Pulmonary artery endothelial cell (primary cell): ENCODE measurements at places on chromosomes 1 and 21.

GRCh38 chr1:163094589-163094988 is 25.4 kb downstream of the RGS4 start:
- no peak for DNase-seq

DNA sequence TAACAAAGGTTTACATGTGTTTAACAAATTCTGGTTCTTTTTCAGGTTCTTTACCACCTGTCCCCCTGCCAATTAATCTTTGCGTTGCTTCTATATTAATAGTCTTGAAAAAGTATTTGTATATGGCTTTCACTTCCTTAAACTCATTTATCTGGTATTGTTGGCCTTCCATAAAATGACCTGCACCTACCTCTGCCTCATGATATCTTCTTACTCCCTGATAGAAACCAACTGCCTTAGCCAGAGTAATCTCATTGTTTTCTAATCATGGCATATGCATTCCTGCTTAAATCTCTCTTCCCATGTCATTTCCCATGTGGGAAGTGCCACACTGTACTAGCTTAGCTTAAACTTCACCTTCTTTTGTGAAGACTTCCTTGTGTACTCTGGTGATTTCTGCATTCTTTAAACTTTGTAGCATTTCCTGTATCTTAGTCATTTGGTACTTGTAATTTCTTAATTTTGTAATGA is 8.7 kb downstream of the SMG7 start:
- DNase-seq = no peak

- no peak for DNase-seq
Observed at GRCh38 chr1:66327588-66327987, 206.4 kb upstream of the SGIP1 start.

DNA sequence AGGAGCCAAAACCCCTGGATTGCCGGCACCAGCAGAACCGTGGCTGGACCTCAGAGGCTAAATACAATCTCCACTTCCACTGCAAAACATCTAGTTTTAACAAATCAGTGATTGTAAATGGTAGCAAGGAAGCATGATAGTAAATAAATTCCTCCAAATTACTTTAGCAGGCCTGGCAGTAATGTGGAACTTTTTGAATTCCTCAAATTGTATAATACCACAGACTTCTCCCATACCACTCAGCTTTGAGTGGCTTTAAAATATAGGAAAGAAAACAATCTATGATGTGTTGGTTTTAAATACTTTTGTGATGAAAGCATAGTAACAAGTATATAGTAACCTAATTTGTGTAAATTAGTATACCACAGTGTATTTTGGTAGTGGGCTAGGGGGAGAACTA is 34.1 kb downstream of the NIBAN1 start:
- DNase-seq = no peak

DNA sequence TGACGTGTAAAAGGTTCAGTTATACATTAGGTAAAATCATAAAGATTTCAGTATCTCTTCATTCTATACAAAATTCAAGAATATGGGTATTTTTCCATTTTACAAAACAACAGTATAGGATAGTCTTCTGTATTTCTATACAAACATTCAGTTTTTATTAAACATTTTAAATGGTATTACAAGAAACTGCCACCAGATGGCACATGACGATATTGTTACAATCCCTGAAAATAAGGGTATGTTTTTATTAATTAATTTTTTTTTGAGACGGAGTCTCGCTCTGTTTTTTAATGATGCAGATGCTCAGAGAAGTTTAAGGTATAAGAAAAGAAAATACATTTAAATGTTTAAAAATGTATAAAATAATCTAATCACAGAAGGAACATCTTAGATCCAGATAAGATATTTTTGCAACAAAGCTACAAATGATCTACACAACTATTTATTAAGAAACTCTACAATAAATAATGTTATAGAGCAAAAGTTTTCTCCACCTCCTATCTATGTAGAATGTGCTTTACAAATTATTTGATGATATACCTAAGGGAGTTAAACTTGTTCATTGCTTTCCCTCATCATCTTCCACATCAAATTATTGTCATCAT is 23.5 kb upstream of the RSBN1 start:
- no peak for DNase-seq

- no peak for DNase-seq
Observed at GRCh38 chr1:4820543-4820942, 166.1 kb downstream of the AJAP1 start.

GRCh38 chr21:37348664-37349063 is 17.9 kb upstream of the DYRK1A start:
- no peak for DNase-seq

- DNase-seq = peak; percentile 30
Observed at GRCh38 chr1:228842094-228842775, 107.0 kb downstream of the RHOU start.

- DNase-seq = no peak
Observed at GRCh38 chr1:198121056-198121826, 35.6 kb upstream of the NEK7 start.

DNA sequence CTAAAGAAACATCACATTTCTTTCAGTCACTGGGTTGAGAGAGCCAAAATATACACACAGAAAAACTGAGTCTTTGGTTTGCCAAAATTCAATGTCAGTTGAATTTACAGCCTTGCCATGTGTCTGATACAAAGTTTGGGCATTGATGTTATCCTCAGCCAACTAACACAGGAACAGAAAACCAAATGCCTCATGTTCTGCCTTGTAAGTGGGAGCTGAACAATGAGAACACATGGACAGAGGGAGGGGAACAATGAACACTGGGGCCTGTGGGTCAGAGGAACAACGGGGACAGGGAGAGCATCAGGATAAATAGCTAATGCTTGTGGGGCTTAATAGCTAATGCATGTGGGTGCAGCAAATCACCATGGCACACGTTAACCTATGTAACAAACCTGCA is 39.6 kb upstream of the C21orf91 start:
- DNase-seq = no peak

GRCh38 chr1:17558954-17559614 is 19.6 kb downstream of the ARHGEF10L start:
- DNase-seq = no peak

DNA sequence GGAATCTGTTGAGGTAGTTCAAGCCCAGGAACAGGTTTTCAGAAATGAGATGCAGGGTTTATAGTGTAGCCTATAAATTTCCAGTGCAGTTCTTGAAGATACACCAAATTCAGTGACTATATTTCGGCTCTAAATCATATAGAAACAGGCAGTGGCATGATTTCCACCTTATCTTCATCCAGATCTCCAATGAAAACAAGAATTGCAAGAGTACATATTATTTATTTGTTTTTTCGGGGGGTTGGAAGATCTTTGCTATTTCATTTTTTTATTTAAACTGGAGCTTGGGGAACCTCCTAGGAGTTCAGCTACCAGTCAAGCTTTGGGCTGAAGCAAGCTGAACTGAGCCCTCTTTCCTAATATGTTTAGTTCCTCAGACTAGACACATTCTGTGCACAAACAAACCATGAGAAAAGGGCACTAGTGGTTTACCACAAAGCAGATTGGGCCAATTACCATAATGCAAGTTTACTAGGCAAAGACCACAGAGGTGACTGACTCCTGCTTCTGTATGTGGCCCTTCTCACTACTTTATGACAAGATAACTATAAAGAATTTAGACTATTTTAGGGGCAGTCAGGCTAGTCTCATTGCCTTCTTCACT is 68.5 kb downstream of the RGS2 start:
- no peak for DNase-seq

GRCh38 chr1:241646201-241646600 is 5.9 kb upstream of the WDR64 start:
- no peak for DNase-seq

DNA sequence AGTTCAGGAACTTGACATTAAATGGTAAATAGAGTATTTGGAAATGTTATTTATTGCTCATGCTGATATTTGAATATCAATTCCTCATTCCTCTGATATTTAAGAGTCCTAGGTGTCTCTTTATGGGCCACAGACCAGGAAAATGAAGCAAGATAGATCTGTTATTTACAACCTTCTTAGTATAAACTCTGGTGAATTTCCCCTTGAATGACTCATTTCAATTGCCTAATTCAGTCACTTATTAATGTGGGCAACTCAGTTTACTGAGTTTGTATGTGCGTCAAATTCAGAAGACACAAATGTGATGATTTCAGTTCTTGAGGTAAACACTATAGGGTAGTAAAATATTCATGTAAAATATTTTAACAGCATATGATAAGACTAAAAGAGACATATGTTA is 1404.4 kb upstream of the PRMT6 start:
- DNase-seq = no peak

DNA sequence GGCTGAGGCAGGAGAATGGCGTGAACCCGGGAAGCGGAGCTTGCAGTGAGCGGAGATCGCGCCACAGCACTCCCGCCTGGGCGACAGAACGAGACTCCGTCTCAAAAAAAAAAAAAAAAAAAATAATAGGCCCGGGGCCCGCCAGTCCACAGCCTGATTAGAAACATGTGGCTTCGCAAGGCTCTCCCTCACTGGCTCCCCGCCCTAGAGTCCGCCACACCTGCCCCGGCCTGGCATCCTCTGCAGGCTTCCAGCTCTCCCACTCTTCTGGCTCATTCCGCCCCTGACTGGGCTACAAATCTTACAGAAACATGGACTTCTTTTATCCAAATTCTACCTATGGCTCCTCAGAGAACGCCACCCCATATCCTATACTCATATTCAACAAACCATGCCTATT is 32.4 kb downstream of the PGBD5 start:
- DNase-seq = no peak

DNA sequence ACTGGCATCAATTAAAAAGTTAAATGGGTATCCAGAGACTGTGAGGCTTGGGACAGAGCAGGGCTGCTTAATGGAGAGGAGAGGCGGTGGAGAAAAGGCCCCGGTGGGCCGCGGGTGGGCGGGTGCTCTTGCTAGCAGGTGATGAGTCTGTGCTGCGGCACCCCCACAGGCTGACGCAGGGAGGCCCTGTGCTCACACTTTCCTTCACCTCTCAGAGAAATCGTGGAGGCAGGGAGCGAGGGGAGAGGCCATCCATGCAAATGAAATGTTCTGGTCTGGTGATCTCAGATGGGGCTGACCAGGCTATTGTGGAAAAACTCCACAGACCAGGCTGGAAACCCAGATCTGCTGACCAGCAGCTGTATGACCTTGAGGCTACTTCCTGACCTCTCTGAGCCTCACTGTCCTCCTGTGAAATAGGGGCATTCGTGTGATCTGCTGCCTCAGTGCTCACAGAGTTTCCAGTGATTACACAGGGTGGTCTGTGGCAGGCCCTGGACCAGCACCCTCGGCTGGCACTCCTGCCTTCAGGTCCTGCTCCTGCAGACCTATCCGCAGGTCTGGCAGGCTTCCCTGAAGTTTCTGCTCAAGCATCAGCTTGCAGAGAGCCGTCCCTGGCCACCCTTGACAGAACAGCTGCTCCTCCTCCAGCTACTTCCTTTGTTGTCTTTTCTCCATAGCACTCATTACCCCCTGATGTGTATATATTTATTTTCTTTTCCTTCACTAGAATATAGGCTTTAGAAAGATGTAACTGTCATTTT is 89.2 kb downstream of the BEND5 start:
- no peak for DNase-seq

DNA sequence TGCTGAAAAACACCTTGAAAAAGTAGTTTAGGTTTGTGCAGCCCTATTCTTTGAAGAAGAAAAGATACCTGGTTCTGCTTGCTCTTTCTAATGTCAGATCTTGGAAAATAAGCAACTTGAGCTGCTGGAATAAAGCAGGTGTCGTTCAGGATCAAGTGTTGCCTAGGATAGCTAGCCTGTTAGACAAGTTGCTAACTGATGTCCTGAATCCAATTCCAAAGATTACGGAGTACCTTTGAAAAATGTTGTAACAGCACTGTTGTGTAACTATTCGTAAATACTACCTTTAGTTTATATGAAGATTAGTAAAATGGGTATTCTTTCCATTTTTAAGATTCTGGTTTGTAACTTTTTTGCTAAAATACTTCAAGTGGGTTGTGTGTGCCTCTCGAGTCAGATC is 151.5 kb downstream of the CLEC20A start:
- no peak for DNase-seq

GRCh38 chr1:65509912-65510680 is 89.6 kb downstream of the LEPR start:
- DNase-seq = peak; percentile 29

DNA sequence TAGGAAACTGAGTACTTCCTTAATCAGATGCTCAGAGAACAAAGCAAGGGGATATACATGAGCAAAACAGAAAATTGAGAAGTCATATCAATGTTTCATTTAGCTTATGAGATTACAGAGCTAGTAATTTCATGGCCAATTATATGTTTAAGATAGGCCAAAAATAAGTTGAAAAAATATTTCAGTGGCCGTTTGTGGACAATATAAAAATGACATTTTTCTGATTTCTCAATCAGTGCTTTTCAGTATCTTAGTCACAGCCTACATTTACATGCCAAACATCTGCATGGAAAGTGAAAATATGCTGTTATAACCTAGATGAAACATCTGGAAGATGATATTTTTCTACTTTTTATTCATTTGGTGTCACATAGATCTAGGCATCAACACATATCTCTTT is 192.5 kb downstream of the HLX start:
- DNase-seq = no peak

DNA sequence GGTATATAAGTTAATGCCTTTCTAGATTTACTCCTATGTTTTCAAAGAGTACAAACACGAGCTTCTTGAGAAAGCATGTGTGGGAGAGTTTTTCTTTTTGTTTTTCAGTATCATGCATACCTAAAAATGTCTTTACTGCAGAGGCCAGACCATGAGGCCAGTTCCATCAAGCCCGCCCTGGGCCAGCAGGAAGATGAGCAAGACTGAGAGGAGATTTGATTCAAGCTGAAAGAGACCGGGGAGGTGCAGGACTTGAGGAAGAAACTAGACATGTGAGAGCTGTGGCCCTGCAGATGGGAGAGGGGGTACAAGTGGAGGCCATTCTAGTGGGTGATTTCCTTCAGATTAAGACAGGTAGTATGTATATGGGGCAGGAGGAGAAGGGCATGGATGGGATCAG is 33.4 kb upstream of the NTPCR start:
- DNase-seq = no peak

DNA sequence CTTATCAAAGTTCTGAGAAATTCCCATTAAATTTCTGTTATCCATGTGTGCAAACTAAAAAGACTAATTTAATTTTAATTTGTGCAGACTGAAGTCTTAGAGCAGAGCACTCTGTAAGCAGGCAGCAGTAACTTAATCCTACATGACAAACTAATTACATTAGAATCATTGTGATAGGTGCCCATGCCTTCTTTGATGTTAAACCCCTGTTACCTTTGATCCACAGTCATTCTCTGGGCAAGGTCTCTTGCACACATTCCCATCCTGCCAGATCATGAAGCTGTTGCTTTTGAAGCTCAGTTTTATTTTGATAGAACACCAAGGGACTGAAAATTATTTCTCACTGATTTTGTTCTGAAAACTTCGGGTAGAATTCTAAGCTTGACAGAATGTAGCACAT is 77.2 kb downstream of the BCAR3 start:
- DNase-seq = no peak

- DNase-seq = no peak
Observed at GRCh38 chr1:32636914-32637645, 13.3 kb downstream of the ZBTB8OS start.

DNA sequence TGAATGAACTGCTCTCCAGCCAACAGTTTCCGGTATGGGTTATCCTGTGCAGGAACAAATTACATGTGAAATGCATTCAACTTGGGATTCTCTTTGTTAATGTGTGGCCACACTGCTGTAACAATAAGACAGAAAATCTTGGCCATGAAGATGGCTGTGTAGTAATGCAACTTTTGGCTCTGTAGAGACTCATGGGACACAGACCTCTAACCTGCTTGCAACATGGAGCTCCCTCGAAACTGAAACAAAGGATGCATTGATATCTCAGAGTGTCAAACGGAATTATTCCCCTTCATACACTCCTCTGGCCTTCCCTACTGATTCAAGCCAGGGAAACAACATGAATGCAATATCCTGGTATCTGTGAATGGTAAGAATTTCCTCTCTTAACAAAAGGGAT is 559.3 kb upstream of the ZRANB2 start:
- no peak for DNase-seq
